ENCODE measurements at places on chromosomes 2 and 18.

- DNase-seq = no peak
Observed at GRCh38 chr18:60965856-60966255, 367.4 kb upstream of the CDH20 start.

DNA sequence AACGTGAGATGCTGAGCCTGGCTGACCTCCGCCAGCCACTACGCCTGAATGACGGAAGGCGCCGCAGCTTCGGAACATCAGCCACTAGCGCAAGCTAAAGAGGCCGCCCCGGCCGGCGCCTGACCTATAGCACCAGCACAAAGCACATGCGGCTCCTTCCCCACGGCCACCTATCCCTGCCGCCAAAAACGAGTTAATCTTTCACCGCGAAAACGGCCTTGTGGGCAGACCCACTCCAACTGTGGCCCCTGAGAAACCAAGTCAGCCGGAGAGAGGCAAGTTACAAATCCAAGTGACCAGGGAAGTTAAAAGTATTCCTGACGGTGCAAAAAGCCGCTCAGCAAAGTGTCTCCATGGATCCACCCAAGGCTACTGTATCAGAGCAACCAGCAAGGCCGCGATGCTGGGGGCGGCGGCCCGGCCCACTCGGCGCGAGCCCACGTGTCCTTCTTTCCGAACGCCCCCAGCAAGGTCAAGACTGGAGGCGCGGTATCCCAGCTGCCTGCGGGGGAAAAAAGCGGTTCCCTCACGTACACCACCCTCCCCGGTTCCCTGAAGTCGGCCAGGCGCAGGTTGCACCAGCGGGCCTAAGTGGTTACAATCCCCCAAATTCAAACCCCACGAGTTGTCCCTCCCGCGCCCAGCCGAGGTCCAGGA lies 575 bp downstream of the HSPD1 start:
- peak; percentile 62 for DNase-seq

- DNase-seq = no peak
Observed at GRCh38 chr2:95031726-95032116, 6.2 kb downstream of the MAL start.

- peak; percentile 9 for DNase-seq
Observed at GRCh38 chr18:41972067-41972925, 17.3 kb downstream of the PIK3C3 start.

GRCh38 chr18:28208268-28208667 lies 31.3 kb upstream of the CDH2 start:
- DNase-seq = no peak

DNA sequence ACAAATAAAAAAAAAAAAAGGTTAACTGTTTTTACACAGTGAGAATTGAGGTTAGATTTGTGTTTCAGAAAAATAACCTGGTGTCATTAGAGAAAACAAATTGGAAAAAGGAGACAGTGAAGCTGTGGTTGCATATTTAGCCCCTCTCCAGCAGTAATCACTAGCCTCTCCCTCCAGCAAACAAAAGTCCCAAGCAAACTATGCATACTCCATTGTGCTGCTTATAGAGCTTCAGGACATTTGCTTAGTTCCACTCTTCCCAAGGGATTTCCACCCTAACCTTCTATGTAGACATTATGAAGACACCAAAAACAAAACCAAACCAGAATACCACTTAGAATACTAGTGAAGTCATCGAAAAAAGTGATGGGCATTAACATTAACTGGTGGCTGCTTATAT lies 534.2 kb upstream of the CDH2 start:
- no peak for DNase-seq

- no peak for DNase-seq
Observed at GRCh38 chr2:171436307-171436706, 2.3 kb downstream of the DCAF17 start.

DNA sequence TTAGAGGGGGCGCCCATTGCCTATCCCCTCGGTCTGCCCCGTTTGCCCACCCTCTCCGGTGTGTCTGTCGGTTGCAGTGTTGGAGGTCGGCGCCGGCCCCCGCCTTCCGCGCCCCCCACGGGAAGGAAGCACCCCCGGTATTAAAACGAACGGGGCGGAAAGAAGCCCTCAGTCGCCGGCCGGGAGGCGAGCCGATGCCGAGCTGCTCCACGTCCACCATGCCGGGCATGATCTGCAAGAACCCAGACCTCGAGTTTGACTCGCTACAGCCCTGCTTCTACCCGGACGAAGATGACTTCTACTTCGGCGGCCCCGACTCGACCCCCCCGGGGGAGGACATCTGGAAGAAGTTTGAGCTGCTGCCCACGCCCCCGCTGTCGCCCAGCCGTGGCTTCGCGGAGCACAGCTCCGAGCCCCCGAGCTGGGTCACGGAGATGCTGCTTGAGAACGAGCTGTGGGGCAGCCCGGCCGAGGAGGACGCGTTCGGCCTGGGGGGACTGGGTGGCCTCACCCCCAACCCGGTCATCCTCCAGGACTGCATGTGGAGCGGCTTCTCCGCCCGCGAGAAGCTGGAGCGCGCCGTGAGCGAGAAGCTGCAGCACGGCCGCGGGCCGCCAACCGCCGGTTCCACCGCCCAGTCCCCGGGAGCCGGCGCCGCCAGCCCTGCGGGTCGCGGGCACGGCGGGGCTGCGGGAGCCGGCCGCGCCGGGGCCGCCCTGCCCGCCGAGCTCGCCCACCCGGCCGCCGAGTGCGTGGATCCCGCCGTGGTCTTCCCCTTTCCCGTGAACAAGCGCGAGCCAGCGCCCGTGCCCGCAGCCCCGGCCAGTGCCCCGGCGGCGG lies 1.7 kb downstream of the MYCN start:
- no peak for DNase-seq

GRCh38 chr2:240309214-240309613 lies 126.2 kb upstream of the GPC1 start:
- DNase-seq = no peak

GRCh38 chr2:208304157-208304556 lies 38.1 kb downstream of the PIKFYVE start:
- no peak for DNase-seq

- DNase-seq = no peak
Observed at GRCh38 chr2:157784169-157784822, 91.8 kb downstream of the ACVR1 start.

- no peak for DNase-seq
Observed at GRCh38 chr2:24082787-24083566, 1.7 kb downstream of the TP53I3 start.

GRCh38 chr2:152694161-152694661 lies 23.1 kb downstream of the PRPF40A start:
- DNase-seq = no peak

DNA sequence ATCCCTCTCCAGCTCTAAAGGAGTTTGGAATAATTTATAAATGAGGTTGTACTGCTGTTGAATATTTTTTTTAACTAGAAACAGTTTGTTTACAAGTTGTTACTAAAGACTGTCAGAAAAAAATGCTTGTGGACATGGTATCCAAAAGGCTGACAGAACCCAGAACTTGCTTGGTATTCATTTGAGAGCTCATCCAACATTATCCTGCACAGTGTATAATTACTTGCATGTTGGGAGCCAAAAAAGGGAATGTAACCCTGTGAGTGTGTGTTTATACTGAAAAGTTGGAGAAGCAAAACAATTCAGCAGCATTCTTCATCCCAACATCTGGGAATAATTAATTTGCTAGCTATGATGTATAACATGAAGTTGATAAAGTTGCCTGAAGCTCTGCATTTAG lies 42.1 kb upstream of the EHBP1 start:
- no peak for DNase-seq

- DNase-seq = no peak
Observed at GRCh38 chr2:37405781-37406180, 61.4 kb downstream of the QPCT start.

DNA sequence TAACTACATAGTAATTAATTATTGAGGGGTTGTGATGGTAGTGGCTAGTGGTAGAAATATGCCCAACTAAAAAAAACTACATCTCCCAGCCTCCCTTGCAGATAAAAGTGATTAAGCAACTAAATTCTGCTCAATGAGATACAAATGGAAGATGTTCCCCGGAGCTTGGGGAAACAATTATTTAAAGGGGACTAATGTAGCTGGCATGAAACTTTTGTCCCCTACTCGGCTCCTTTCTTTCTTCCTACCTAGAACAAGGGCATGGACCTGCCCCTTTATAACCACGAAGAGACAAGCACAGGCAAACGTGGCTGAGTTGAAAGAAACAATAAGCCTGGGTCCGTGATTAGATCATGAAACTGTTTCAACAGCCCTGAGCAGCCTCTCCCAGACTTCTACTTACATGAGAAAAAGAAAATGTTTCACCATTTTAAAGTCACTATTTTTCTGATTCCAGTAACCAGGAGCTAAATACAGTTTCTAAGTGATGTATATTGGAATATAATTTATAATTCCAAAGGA lies 236.9 kb downstream of the SCG2 start:
- DNase-seq = no peak

DNA sequence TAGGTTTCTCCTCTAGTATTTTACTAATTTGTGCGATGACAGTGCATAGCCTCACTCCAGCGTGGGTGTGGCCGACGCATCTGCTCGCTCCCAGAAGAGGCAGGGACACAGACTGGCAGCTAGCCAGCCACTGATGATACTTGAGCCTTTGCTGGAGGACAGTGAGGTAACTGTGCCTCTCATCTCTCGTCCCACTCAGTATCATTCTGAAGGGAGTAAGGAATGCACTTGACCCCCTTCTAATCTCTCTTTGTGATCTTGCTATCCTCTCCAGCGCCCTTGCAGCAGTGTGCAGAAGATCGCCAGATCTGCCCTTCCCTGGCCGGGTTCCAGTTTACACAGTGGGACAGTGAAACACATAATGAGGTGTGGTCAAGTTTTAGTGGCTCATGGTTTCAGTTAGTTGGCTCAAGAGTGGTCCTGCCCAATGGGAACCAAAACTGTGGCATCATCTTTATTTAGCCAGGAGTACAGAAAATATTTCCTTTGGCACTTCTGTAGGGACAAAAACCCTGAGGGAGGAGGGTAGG lies 17.5 kb downstream of the NCAPH start:
- DNase-seq = no peak

GRCh38 chr2:204205538-204205937 lies 269.0 kb downstream of the ICOS start:
- DNase-seq = no peak

- DNase-seq = no peak
Observed at GRCh38 chr18:44823782-44824181, 143.1 kb downstream of the SETBP1 start.

DNA sequence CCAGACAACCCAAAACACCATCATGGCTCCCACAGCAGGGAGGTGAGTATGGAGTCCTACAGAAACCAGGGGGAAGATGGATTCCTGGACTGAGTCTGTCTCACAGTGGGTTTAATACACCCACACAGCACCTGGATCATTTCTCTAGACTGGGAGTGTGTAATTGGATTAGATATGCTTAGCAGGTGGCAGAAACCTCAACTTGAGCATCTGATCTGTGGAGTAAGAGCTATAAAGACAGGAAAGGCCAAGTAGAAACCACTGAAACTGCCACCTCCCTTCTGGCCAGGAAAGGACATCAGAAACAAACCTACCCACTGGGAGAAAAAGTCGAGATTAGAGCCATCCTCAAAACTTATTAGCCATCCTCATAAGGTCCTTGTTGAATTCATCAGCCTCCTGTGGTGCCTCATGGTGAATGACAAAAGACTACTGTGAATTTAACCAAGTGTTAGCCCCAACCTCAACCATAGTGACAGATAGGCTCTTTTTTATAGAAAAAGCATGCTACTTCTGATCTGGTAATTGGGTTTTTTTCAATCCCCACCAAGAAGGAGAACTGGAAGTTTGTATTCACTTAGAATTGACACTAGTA lies 28.1 kb upstream of the CHST9 start:
- no peak for DNase-seq

DNA sequence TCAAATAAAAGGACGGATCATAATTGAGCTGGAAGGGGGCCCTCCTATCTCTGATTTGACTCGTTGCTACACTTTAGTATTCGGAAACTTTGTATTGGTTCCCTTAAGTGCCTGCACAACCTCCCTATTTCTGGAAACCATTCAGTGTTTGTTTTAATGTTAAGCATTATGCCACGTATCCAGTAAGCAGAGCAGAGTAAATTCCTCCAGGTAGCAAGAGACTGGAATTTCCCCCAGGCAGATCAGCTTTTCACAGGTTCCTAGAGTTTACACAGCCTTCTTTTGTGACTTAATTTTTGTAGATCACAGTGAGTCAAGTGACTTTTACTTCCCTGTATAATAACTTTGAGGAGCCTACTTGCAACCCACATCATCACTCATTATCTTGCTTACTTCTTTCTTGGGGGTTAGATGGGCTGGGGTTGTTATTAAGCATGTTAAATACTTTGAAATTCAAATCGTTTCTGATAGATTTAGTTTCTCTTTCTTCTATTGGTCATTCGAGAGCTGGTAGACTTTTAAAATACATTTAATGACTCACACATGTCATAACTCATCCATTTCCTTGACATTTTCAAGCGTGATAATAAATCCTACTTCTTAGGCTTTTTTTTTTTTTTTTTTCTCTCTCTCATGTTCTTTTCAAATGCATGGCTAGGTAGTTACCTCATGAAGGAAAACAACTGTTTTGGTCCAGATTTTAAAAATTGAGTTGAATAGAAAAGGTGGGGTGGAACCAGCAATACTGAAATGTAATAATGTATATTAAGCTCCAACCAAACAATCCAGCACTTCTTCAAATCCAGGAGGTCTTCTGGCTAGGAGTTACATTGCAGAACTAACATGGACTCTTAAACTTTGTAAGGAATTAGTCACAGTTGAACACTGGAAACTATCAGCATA lies 219.3 kb downstream of the NEDD4L start:
- DNase-seq = no peak

DNA sequence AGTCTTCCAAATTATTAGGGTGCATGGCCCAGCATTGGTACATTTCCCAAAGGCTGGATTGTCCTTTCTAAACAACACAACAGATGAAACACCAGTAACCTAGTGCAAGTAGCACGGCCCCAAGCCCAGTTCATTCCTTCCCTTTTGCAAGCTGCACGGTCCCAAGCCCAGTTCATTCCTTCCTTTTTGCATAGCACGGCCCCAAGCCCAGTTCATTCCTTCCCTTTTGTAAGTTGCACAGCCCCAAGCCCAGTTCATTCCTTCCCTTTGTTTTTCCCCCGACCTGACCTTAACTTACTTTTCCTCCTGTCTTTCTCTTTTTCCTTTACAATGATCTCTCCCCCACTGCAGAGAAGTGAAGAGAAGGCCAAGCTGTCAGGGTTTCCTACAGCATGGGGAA lies 60.9 kb downstream of the C18orf63 start:
- DNase-seq = no peak

DNA sequence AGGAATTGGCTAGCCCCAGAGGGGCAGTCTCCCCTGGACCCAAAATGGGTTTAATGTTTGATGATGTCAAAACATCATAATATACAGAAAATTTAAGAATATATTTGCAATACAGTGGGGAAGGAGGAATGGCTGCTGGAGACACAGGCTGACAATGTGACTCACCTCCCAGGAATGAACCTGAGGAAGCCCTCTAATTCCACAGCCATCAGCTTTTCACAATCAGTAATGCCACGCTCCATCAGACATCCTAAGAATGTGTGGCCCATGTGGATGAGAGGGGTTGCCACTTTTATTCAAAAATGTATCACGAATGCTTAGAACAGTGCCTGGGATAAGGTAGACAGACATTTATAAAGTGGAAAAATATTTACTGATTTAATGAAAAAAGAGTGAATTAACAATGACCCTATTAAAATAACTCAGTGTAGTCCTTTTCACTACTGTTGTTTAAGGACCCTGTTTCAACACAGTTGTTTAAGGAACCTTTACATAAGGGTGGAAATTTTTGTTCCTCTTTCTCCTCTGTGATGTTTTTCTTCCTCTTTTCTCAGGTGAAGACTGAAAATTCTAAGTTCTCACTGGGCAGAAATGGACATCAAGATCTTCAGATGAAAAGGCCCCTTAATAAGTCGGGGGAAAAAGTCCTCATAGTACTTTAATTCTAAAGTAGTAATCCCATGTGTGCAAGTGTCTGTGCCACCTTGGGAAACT lies 17.5 kb upstream of the TMEM163 start:
- no peak for DNase-seq

GRCh38 chr2:199312931-199313330 lies 144.8 kb downstream of the SATB2 start:
- no peak for DNase-seq
